Cardiac muscle cell (in vitro differentiated cells and primary cell): ENCODE measurements at places on chromosomes 7 and 10.

DNA sequence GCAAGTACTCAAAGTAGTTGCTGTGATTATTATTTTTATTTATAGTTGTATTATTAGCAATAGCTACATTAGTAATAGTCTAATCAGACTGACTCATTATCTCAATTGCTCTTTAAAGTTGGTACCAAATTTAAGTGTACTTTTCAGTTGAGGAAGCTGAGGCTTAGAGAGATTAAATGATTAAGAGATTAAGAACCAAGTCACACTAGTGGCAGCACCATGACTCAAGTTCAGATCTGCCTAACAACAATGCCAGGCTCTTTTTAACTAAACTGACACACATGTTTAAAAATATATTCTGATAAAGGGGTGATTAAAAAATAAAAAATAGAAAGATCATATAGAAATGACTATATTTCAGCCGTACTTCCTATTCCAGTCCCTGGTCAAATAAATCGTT is 42.0 kb downstream of the FZD1 start:
- DNase-seq, result no peak

DNA sequence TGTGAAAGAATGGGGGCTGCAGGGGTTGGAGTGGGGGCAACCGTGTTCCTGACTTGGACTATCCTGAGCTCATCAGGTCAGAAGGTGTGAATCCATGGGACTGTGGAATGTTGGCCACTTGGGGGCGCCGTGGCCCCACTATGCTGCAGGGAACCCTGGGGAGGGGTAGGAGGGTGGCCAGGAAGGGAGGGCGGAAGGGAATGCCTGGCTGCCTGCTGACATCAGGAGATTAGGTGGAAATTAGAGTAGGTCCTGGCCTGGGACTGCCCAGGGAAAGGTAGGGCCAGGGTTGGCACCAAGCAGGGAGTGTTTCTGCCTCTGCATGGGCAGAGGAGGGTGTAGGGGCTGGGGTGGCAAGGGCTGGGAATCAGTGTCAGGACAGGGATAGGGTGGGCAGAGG is 65.8 kb upstream of the PRSS58 start:
- DNase-seq, result peak; percentile 86

GRCh38 chr10:122461367-122461728 is at the start of gene HTRA1:
TSS of gene HTRA1 (plus strand) at chr10:122461553. CDS start at chr10:122461653, 100 bp downstream.
- peak; percentile 80 for DNase-seq

DNA sequence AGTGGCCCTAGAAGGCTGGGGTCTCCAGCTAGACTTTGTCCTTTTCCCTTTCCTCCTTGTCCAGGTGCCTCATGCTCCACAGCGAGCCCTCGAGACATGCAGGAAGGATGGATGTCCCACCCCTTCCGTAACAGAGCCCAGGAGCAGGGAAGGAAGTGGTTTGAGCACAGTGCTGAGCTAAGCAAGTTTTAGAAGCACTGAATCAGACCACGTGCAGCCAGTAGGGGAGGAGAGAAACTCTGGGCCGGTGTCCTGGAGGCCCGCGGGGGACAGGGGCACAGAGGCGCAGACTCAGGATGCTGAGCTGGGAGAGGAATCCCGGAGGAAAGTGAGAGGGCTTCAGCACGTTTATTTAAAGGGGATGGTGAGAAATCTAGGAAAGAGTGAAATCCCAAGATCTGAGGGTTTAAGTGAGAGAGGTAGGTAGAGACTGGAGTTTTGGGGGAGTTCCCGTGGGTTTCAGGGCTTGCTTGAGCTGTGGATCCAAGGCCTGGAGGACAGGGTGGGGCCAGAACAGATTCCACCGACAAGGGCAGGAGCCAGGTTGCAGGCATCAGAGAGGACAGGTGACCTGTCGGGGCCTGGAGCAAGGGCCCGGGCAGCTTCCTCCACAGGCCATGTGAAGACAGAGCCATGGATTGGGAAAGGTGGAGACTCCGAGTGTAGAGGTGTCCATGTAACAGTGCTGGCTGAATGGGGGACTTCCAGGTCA is 4.4 kb upstream of the IRF5 start:
- DNase-seq, result no peak

DNA sequence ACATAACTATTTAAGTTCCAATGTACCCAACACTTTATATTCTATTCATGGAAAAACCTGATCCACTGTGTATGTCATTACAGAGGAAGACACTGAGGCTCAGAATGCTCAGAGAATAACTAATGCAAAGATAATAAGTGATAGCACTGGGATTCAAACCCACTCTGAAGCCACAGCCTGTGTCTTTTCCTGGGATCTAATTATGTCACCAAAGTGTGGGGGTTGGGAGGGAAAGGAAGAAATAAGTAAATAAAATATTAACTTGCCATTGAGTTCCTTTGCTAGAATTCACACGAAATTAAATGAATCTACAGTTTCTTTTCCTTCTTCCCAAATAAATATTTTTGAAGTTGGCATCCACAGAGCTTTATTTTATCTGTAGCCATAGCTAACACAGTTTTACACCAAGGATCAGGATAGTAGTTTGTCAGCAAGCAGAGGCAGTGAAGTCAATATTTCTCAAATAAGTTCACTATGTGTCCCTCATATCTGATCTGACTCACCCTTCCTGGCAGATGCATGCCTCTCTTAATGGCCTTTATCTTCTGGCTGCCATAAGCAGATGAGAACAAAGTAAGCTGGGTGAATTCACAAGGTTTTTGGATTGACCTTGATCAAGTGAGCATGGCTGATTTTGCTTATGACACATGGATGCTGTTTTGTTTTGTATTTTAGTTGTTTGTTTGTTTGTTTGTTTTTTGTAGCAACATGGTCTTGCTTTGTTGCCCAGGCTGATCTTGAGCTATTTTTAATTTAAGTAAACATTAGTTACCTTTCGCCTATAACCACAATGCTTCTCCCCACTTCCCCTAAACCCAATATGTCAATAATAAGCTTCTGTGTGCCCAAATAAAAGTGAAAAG is 6.3 kb downstream of the RAPGEF5 start:
- no peak for DNase-seq

DNA sequence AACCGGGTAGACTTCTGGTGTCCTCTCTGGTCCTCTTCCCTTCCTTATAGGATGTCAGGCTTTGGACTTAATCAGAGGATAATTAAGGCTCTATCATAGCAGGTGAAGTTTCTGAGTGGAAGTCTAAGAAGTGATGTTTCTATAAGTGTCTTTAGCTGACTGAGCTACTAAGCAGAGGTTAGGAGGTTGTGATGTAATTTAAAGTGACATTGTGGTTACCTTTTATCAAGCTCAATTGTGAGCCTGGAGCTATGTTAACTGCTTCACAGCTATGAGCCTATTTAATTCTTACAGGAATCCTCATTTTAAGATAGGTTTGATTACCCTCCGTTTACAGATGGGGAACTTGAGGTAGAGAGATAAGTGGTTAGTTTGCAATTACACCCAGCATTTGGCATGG is 365.1 kb downstream of the AUTS2 start:
- no peak for DNase-seq

GRCh38 chr10:62147425-62147824 is 121.2 kb downstream of the RTKN2 start:
- DNase-seq, result no peak

GRCh38 chr7:47326220-47326619 is 255.7 kb downstream of the TNS3 start:
- peak; percentile 77 for DNase-seq

GRCh38 chr7:155209478-155210319 is 88.0 kb upstream of the INSIG1 start:
- DNase-seq, result no peak

DNA sequence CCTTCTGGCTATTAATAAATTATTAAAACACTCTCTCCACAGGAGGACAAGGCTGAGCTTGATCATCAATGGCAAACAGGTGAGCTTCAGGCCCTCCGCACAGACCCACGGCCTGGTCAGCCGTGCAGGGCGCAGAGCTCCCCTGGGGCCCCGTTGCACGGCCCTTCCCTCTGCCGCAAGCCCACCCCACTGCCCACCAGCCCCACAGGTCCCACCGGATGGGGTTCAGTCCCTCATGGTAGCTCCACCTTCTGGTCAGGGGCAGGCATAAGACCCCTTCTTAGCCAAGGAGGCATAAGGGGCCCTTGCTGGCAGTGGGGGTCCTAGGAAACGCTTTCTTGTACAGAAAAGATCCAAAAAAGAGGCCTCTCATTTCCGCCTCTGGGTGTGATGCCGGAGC is 84.6 kb downstream of the MAD1L1 start:
- DNase-seq, result no peak

DNA sequence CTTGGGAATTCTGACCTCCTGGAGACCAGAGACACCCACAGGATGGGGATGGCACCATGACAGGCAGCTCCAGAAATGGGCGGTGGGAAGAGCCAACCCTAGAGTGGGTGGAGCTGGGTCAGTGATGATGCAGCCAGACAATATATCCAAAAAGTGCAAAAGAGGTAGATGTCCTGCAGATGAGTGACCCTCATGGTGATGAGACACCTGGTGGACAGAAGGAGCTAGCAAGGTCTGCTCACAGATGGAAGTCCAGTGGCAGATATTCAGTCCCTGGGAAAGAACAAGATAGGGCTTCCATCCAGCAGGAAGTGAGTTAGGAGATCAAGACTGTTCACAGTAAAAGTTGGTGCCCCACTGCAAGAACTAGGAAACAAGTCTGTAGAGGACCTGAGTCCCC is 19.2 kb upstream of the GRB10 start:
- DNase-seq, result no peak

DNA sequence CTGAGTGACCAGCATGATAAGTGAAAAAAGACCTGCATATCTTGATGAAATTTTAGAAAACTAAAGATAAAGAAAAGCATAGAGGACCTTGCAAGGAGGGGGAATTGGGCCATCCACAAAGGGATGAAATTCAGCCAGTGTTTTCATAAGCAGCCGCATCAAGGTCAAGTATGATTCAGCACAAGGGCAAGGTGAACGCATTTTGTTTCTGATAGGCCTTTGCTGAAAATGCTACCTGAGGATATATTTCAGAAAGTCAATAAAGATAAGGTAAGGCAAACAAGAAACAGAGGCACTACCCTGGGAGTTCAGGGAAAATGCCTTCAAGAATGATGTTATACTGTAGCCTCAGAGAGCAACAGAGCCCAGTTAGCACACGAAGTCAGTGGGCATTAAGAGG is 55.0 kb upstream of the SHH start:
- no peak for DNase-seq

DNA sequence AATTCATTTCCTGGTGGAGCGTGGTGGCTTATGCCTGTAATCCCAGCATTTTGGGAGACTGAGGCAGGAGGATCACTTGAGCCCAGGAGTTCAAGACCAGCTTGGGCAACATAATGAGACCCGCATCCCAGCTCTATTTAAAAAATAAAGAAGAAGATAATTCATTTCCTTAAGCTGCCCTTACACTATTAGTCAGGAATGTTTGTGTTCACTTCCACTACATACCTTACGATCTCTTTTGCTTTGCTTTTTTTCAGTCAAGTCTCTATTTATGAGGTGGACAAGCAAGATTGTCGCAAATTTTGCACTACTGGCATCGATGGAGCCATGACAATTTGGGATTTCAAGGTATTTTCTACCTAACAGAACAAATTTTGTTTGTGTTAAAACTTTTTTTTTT is 11.2 kb upstream of the ARPC1B start:
- DNase-seq, result no peak

- DNase-seq, result peak; percentile 41
Observed at GRCh38 chr10:62911210-62911963, 95.2 kb upstream of the EGR2 start.

- DNase-seq, result no peak
Observed at GRCh38 chr7:106755641-106756040, 94.7 kb upstream of the CCDC71L start.

DNA sequence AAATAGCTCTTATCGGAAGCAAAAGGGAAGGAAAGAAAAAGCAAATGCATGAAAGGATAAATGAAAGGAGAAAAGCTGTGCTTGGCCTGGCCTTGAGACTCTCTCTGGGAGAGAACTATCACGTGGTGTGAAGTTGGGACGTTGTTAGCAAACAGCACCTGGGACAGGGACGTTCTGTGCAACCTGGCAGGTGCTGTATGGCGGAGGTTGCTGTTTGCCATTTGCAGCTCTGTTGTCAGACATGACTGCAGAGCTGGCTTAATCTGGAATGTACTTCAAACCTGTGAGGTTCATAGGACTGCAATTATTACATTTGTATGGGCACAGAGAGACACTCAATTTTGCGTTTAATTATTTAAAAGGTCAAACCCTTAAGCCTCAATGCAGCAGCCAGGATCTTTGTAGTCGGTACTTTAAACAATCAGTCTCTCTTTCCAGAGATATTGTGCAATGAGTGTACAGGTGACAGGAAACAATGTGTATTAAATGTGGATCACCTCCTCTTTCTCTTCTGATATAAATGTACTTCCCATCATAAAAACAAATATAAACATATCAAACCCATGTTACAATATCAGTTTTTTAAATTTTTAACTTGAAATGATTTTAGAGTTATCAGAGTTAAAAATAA is 800.5 kb upstream of the KCND2 start:
- DNase-seq, result no peak

DNA sequence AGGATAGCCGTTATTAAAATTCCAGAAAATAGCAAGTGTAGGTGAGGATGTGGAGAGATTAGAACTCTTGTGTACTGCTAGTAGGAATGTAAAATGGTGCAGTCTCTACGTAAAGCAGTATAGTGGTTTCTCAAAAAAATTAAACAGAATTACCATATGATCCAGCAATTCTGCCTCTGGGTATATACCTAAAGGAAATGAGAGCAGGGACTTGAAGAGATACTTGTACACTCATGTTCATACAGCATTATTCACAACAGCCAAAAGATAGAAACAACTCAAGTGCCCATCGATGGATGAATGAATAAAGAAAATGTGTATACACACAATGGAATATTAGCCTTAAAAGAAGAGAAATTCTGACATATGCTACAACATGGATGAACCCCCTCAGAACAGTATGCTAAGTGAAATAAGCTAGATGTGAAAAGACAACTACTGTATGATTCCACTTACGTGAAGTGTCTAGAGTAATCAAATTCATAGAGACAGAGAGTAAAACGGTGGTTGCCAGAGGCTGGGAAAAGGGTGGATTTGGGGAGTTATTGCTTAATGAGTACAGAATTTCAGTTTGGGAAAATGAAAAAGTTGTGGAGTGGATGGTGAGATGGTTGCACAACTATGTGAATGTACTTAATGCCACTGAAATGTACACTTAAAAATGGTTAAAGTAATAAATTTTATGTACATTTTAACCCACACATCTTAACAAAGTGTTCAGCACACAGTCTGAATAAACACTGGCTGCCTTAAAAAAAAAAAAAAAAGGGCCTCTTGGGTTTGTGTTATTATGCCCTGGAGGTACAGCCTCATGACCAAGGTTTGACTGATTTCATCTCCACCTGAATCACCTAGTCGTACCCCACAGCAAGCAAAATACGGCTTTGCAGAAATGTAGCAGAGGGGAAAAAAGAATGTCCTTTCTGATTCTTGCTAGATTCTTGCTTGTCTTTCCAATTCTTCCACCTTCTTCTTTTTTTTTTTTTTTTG is 26.2 kb downstream of the BUB3 start:
- DNase-seq, result no peak
